Peyer's patch (tissue), 4 donors: ENCODE measurements at places on chromosomes 3 and 15.

- DNase-seq: no peak
Measured at GRCh38 chr15:82139823-82140268, 94.0 kb upstream of the MEX3B start.

DNA sequence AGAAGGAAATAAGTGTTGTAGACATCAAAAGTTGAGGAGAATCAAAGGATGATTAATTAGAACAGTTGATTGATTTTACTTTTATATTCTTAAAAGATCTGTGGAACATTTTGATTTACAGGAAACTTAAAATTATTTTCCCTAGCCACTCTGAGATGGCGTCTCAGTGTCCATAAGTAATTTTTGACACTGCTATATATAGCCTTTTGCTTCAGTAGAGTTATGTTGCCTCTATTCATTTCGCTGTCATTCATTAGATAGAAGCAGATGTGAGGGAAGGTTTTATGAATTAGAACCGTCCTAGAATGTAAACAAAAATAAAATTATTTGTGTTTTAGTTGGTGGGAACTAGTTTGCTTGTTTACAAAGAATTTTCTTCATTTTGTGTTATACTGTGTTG lies 51.1 kb upstream of the EIF3J start:
- DNase-seq: no peak

DNA sequence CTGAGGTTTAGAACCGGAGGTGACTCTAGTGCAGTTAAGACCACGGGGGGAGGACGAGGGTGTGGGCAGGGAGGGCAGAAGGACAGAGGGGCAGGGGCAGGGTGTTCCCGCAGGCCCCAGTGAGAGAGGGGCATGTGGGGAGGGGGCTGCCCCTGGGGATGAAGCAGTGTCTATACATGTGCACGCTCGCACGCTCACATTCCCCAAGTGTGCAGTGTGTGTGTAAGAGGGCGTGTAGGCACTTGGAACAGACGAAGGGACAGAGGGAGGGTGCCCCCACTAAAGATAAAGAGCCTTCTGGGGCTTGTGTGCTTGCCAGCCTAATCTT lies 69.5 kb upstream of the MEF2A start:
- no peak for DNase-seq

DNA sequence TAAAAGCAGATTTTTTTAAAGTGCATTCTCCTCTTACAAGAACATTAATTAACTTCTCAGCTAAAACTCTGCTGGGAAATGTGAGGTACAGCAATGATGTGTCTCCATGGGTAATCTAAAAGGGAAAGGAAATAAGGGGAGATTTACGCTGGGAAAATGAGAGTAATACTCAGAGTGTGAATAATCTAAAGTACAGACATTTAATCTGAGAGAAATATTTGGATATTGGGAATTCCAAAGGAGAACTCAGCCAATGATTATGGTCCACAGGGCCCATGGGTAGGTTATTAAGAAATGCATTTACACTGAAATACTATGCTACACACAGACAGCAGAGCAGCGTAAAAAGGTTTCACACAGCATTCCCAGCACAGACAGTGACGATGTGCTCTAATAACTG lies 229.9 kb downstream of the MAGI1 start:
- no peak for DNase-seq

DNA sequence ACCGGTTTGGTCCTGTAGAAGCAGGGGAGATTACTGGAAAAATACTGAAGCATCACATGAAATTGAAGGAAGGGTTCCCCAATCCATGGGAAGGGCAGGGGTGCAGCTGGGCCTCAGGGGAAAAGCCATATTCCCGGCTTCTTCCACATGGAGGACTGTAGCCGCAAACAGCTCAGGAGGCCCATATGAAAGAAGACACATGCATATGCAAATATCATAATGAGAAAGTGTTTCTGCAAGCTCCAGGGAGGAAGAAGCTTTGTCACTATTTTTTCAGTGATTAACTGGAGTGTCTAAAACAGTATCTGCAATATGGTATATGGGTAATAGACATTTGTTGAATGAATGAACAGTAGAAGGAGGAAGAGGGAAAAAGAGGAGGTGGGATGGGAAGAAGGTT lies 19.1 kb downstream of the DPH3 start:
- no peak for DNase-seq

DNA sequence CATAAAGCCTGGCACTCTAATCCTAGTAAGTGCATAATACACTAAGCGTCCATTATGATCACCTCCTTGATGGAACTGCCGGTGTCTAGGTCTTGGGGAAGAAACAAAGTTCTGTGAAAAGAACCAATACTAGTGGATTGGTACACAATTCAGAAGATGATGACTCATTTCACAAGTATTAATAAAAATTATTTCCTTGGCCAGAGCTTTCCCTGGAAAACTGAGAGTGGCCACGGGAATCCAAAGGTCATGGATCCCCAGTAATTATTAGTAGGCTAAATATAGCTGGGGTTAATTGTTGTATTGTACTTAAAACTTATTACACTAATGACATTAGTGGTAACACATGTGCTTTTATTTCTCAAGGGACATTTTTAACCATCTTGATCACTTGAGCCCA lies 808.0 kb upstream of the NR2F2 start:
- DNase-seq: no peak

GRCh38 chr15:42704492-42704926 lies 32.4 kb downstream of the CDAN1 start:
- peak; percentile 54 for DNase-seq

DNA sequence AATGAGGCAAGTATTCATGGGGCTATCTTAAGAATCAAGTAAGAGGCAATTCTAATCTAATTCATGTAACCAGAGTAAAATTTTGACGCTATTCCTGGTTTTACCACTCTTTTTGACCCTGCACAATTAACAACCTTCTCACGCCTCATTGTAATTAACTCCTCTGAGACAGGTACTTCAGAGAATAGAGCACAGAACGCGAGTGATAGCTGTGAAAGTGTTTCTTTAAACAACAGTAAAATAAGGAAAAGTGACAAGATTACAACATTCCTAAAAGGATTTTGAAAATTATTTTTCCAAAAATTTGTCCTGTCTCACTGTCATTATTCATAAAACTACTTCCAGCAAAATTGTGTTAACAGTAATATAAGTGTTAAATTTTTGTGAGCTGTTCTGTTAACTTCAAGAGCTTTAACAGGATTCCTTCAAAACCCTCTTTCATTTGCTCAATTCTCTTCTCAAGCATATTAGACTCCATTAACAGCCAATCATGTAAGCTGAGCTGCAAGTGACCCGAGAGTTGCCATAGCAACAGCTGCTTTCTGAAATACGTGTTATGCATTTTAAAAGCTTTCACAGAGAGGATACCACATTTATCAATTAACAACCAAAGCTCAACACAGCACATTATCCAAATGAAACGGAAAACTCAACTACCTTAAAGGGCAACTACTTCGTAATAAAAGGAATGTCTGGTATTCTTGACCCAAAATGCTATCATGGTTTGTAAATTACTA lies 93.1 kb downstream of the STAG1 start:
- DNase-seq: no peak

DNA sequence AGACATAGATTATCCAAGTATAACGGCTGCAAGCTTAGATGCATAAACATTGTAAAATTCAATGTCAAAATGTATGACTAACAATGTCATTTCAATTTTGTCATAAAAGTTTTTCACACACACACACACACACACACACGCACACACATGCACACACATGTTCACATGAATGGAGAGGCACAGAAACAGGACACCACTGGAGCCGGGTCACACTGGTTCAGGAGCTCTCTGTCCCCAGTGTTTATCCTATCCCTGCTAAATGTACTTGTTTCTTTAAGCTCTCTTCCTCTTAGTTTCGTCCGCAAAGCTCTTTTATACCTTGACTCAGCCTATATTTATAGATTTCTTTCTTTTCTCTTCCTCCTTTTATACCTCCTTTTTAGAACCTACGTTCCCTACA lies 249.9 kb downstream of the CADPS start:
- no peak for DNase-seq

DNA sequence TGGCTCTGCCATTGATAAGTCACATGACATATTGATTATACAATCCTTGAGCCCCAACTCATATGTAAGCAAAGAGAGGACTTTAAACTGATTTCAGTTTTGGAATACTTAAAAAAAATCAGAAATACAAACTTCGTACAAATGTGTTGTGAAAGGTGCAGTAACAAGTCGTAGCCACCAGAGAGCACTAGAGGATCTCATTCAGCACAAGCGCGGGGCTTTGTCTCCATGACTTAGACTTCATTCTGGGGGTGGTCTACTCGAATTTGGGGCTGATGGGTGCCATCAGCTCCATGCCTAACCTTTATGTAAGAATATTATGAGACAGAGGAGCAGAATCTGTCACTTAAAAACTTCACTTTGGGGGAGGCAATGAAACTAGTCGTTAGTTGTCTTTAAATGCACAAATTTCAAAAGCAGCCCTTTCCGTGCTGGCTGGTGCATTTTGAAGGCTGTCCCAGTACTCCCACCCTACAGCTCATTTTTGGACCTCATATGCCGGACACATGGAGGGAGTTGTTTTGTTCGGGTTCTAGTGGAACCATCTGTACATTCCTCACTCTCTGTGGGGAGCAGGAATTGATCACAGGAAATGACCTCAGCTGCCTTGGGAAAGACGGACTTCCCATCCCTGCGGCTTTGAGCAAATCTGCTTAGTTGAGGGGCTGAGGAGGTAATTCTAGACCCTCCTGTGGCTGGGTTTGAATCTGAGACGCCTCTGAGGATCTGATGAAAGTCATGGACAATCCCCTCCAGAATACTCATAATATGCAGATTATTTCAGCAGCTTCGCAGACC lies 27.5 kb upstream of the MASP1 start:
- peak; percentile 63 for DNase-seq

DNA sequence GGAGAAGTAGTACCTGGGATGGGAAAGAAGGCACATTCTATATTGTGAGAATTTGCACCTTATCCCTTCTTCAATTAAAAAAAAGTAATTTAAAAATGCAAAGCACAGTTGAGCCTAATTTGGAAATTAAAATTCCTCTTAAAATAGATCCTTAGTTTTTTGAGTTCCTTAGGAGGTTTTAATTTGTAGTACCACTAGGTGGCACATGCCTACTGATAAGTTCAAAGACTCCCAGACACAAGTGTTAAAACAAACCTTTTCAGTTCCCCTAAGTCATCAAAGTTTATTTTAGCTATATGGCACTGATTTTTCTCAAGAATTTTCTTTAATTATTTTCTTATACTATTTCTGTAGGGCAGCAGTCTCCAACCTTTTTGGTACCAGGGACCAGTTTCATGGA lies 127.6 kb upstream of the AZI2 start:
- DNase-seq: no peak

DNA sequence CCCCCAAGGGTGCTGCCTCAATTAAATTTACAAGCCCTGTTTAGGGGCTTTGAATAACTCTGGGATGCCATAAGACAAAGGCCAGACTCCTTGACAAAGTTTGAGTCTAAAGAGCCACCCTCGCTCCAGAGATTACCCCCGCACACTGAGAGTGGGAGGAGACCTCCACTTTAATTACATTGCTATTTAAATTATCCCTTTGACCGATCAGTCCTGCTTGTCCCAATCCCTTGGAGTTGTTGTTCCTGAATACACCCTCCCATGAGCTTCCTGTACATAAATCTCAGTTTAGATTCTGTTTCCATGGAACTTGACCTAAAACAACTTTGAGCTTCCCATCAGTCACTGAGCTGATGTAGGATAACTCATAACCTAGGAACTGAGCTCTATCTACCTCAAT lies 596.3 kb downstream of the PYDC2 start:
- no peak for DNase-seq

- no peak for DNase-seq
Measured at GRCh38 chr3:21417991-21418390, 333.0 kb downstream of the ZNF385D start.

- DNase-seq: no peak
Measured at GRCh38 chr3:140198242-140198641, 263.3 kb downstream of the CLSTN2 start.

- DNase-seq: no peak
Measured at GRCh38 chr3:73605412-73605811, 19.3 kb downstream of the PDZRN3 start.

DNA sequence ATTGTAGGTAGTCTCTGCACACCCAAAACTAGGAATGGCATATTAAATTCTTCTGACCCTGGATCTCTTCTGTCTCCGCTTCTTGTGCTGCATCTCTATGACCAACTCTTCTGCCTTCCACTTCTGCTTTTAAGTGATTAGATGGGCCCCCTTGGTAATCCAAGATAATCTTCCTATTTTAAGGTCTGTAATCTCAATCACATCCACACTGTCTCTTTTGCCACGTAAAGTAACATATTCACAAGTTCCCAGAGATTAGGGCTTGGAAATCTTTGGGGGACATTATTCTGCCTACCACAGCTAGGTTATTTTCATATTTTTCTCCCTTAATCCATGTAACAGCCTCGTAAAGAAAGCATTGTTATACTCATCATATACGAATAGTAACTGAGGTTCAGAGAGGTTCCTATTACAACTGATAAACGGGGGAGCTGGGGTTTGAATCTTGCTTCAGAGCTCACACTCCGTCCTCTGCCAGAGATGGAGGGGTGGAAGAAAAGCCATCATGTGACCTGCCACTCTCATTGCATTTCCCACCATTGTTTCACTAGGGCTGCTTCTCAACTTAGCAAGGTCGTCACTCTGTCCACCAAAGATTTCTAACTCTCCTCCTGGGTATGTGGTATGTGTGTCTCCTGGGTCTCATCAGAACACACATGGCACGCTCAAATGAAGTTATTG lies 6.6 kb upstream of the CD47 start:
- no peak for DNase-seq

- no peak for DNase-seq
Measured at GRCh38 chr3:127706785-127707351, 34.1 kb downstream of the ABTB1 start.

DNA sequence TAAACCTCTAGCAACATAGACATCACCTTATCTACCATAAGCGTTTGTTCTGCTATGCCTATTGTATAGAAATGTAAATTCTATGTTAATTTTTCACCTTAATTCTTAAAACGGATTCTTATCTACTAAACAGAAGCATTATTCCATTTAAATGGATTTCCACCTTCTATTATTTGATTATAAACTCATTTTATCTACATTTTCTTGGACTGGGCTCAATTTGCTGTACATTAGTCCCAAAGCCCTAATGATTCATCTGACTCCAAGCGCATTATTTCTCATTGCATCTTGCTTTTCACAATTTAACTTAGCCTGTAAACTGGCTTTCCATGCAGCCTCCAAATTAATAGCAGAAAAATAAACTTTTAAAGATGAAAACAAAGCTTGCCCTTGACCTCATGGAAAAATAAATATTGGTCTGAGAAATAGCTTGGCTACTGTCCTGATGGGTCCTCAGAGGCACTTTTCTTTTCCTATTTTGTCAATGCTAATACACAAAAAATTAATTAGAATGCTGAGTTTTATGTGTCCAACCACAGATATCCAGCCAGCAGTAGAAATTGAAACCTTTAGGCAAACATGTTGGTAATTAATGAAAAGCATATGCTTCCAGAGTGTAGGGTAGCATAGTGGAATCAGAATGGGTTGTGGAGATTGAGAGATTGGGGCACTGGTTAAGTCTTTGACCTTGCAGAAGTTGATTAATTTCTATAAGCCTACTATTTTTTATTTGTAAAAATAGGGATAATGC lies 81.4 kb upstream of the CFAP20DC start:
- DNase-seq: no peak

DNA sequence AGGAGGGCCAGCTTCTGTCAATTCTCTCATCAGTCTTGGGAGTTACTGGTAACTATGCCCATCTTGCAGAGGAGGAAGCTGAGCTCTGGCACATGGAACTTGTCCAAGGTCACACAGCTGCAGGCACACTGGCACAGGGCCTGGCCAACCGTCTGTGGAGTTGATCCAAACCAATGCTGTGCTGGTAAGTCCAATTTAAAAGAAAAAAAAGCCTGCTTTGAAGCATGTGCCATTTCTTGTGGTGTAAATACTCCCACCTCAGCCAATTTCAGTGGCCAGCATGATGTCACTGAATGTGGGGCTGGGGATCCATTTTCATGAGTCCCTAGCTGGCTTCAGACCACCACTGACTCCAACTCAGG lies 83.4 kb downstream of the CHSY1 start:
- no peak for DNase-seq
